ENCODE measurements at places on chromosomes 1 and 21.

GRCh38 chr1:243939167-243939848, 89.3 kb upstream of the AKT3 start:
- DNase-seq, result peak; percentile 76

DNA sequence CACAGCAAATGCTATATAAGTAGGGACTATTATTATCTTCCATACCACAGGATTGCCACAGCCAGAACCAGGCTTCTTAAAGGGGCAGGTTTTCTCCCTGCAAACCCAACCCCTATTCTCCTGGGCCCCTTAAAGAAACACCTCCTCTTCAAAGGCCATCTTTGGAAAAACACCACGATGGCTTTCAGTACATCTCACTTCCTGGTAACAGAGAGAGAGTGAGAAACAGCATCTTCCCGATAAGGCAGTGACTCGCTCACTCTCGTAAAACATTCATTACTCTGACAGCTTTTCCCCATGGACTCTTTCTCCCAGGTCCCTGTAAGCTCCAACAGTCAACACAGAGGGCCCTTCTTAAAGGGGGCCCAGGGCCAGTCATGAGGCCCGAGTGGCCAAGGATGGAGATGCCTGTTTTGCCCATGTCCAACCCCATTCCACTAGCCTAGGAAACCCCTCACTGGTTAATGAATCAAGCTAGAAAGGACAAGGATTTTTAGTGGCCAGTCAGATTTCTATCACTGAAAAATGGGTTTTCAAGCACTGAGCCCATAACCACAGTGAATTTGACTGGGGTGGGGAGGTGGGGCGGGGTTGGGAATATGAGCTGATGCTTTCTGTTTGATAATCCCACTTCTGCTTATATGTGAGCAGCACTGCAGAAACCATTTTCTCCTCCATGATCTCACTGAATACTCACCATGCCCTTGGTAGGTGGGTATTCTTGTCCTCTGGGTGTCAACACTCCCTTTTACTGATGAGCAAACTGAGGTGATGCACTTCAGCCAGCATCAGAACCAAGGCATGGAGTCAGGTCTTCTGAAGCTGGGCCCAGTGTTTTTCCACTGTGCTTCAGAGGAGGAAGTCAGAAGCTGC, 3.6 kb upstream of the NAV1 start:
- DNase-seq, result peak; percentile 67

- peak; percentile 95 for DNase-seq
These were observed 556.5 kb downstream of the PTBP2 start for GRCh38 chr1:97277891-97278654.

DNA sequence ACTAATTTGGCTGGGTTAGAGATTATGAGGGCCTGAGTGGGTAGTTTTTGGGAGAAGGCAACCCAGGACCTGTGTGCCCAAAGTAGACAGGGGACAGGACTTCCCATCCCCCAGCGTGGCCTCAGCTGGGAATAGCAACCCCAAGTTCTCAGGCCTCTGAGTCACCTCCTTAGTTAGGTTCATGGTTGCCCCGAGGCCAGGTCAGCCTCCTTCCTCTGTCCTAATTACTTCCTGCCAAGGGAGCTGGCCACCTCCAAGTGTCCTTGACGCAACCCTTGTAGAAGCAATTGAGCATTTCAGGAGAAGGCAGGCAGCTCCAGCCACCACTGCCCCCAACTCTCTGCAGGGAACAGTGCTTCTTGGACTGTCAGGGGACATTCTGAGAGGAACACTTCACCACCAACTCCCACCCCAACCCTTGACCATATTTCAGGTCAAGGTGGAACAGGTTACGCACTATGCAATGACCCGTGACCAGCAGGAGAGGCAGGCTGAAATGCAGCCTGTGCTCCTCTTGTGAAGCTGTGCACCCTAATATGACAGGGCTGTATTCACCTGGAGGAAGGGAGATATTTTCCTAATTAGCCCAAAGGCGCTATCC, 5.1 kb upstream of the NT5C1A start:
- no peak for DNase-seq

DNA sequence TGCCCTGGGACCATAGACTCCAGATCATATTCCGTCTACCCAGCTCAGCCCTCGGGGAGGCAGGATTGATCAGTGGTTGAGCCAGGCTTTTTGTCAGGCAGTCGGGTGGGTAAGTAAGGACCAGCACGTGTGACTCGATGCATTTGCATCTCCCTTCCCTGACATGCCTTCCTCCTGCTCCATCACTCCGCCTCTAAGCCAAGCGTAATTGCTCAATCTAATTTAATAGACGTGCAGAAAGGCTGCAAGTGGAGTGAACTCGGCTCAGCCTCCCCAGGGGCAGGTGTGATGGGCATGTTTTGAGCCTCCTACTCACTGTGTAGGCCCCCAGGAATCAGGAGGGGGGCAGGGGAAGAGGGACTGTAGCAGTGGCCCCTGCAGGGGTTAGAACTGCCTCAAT, 34.6 kb upstream of the GRIK3 start:
- no peak for DNase-seq

DNA sequence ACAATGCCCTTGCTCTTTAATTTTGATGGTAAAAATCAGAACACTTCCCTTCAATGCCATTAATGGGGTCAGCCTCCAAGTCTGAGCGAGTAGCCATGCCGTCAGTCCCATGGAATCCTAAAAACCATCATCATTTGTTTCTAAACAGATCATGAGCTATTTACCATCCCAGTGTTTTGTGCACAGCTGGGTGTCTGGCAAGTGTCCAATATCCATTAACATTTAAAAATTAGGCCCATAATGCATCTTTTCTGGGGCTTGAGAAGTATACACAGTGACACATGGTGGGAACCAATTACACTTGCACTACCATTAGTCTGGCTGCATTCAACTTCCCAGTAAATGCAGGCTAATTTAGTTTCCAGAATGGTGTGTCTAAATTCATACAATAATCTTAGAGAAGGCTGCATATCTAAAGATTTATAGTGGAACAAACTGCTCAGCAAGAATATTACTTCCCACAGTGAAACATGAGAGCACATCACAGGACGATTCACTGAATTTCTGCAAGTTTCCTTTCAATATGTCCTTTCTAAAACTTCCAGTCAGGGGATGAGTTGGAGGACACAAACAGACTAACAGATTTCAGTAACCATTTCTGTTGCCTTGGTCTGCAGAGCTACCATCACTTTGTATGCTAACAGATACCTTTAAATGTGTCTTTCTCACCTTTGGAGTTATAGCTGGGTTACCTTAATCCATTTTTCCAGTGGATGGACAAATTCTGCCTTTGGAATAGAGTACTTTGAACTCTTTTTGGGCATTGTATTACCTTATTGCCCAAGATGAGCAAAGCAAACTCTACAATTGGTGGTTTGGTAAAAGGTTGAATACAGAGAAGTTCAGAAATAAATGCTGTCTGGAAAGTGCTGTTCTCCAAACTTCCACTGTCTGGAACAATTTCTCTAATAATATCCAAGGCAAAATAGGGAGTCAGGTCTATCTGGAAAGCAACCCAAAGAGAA, 258.0 kb downstream of the PTBP2 start:
- no peak for DNase-seq

- DNase-seq, result no peak
These were observed 54.8 kb upstream of the KRTAP11-1 start for GRCh38 chr21:30936207-30936606.

DNA sequence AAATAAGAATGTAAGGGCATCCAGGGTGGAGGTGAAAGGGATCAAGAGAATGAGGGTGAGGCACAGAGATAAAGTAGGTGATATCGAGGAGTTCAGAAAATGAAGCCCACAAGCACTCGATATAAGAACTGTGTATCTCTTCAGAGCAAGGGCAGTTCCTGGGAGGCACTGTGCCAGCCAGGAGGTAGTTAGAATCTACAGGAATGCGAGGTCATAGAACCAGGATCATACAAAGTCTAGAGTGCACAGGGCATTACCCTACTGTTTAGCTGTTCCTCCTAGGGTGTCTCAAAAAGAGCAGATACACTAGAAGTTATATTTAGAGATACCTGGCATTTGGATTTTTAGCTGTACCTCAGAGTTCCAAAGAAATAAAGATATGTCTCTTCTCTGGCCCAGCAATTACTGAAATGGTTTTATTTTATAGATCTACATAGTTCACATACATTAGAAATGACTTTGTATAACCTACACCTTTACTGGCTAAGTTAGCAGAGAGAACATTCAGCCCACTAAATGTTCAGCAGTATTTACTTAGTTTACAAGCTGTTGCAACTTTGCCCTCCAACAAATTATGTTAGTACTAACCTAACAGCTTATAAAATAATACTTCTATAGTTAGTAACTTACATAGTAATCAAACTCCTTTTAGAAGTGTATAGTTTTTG, 1.6 kb downstream of the OVAAL start:
- no peak for DNase-seq
